ENCODE measurements at places on chromosomes 5 and 9.

GRCh38 chr5:60386436-60387050, 313.4 kb downstream of the DEPDC1B start:
- DNase-seq = no peak

DNA sequence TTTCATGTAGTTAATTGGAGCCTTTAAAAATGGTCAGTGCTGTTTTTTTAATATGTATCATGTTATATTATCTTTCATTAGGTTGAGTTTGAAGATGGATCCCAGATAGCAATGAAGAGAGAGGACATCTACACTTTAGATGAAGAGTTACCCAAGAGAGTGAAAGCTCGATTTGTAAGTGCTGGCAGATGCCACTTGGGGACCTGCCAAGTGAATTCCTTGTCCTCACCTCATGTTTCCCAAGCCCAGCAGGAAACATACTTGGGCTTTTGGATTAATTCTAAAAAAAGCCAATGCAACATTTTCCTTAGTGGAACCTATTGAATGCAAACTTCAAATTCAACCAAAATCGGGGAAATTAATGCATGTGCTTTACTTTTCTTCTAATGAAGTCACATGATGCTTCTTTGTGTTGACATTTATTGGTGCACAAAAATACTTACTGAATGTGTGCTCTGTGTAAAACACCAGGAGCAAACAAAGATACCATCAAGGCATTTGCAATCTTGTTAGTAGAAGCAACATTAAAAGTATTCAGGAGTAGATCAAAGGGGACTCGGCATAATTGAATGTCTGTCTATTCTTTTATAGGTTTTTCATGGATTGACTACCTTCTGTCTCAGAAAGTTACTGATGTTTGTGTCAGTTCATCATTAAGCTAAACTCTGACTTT, 412.1 kb downstream of the KDM4C start:
- no peak for DNase-seq

GRCh38 chr5:73170522-73170921, 2.5 kb upstream of the TMEM174 start:
- DNase-seq = no peak

GRCh38 chr9:2228132-2228531, 213.0 kb downstream of the SMARCA2 start:
- no peak for DNase-seq

DNA sequence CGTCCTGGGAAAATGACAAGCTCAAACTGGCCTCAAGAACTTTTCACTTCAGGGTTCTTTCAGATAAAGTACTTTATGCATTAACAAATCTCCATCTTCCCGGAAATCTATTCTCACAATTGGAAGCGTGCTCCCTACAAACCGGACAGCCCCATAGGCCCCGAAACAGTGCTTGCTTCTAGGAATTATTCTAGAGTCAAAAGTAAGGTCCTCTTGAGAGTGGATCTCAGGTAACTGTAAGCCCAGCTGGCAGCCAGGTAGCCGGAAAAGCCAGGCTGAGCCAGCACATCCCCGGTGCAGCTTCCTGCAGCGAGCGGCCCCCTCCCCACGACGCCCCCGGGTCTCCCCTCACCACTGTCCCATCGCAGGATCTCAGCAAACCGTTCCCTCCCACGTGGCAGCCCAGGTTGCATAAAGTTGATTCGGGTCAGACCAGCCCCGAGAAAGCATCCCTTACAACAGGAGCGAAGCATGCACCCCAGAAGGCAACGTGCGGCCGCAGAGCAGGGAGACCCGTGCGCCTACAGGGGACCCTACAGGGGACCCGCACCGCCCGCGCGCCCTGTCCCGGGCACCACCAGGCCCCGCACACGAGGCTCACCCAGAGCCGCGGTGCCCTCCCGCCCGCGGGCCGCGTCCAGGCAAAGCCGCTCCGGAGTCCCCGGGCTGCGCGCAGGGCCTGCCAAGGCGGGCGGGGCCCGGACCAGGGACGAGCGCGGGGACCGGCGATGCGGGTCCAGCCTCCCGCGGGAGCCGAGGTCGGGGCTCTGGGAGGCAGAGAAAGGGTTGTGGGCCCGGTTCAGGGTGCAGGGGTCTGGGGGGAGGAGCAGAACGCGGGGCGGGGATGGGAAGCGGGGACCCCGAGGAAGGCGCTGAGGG, 920 bp downstream of the LPCAT1 start:
- no peak for DNase-seq

DNA sequence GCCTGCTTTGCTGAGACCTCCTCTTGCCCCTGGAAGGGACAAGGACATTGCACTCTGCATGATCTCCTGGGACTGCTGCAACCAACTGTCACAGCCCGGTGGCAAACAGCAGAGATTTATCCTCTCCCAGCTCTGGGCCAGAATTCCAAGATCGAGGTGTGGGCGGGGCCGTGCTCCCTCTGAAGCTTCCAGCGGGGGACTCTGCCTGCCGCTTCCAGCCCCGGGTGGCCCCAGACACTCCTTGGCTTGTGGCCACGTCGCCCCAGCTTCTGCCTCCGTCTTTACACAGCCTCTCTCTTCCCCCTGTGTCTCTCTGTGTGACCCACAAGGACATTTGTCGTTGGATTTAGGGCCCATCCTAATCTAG, 67.1 kb downstream of the COL5A1 start:
- no peak for DNase-seq

GRCh38 chr9:20240498-20240897, 381.8 kb downstream of the MLLT3 start:
- no peak for DNase-seq
